ENCODE measurements at places on chromosomes 3 and 15. TPM values are rescaled to one million over a fixed set of nuclear protein-coding genes. Genes with fewer than 3 reads are reported as not detected.

The MGLL gene
- 47.5 TPM for polyA plus RNA-seq

The TMEM158 gene
- 15.7 TPM for polyA plus RNA-seq

- no peaks in the 10 kb centered on the region for H3K36me3 ChIP-seq
- H3K4me3 ChIP-seq: no peak overlapping the region
- no peaks in the 10 kb centered on the region for H3K4me1 ChIP-seq
- no peak overlapping the region for H3K27ac ChIP-seq
- DNase-seq: no peak
These were observed 88.8 kb upstream of the SLC24A5 start for GRCh38 chr15:48031973-48032372.

DNA sequence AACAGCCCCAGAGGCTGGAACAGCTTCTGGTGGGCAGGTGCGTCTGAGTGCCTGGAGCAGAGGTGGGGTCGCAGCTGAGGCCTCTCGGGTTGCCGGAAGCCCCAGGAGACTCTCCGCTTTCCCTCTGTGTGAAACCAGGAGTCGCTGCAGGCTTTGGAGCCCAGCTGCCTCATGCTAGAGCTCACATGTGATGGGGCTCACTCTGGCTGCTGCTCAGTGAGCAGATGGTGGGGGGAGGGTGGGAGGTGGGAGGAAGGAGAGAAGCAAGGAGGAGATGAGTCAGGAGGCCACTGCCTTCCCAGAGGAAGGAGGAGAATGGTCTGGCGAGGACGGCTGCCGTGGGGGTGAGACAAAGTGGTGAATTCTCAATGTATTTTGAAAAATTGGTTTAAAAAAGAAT is 290.1 kb upstream of the CHRNA7 start:
- H3K36me3 ChIP-seq: no peaks in the 10 kb centered on the region
- no peak overlapping the region for H3K4me3 ChIP-seq
- no peaks in the 10 kb centered on the region for H3K4me1 ChIP-seq
- H3K27ac ChIP-seq: no peak overlapping the region

GRCh38 chr3:29241855-29242254 is 39.0 kb upstream of the RBMS3 start:
- no peak overlapping the region for H3K4me3 ChIP-seq
- H3K27ac ChIP-seq: no peak overlapping the region
- no peaks in the 10 kb centered on the region for H3K27me3 ChIP-seq

DNA sequence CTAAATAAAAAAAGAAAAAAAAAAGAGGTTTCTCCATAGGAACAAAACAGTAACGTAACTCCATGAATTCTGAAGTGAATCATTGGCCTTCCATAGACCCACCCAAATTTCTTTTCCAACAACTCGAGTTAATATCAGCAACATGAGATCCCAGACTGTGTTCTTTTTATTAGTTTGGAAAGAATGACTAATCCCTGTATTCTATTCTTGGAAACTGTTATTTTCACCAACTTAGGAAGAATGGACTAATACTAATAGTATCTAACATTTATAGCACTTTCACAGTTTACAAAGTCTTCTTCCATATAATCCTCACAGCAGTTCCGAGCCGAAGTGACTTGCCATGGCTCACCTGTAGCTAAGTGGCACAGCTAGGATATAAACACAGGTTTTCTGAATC is 72.7 kb upstream of the SLC4A7 start:
- no peaks in the 10 kb centered on the region for H3K4me1 ChIP-seq
- H3K36me3 ChIP-seq: no peaks in the 10 kb centered on the region
- peaks cover 2% of the 10 kb centered on the region for H3K27me3 ChIP-seq
- no peak overlapping the region for H3K4me3 ChIP-seq
- no peak for DNase-seq

GRCh38 chr15:60358935-60359682 is 38.7 kb downstream of the ANXA2 start:
- H3K4me3 ChIP-seq: peak overlapping the region; percentile 42
- DNase-seq: no peak
- H3K36me3 ChIP-seq: peaks cover 100% of the 10 kb centered on the region
- H3K27ac ChIP-seq: peak overlapping the region; percentile 87
- no peaks in the 10 kb centered on the region for H3K27me3 ChIP-seq
- H3K4me1 ChIP-seq: peaks cover 49% of the 10 kb centered on the region

DNA sequence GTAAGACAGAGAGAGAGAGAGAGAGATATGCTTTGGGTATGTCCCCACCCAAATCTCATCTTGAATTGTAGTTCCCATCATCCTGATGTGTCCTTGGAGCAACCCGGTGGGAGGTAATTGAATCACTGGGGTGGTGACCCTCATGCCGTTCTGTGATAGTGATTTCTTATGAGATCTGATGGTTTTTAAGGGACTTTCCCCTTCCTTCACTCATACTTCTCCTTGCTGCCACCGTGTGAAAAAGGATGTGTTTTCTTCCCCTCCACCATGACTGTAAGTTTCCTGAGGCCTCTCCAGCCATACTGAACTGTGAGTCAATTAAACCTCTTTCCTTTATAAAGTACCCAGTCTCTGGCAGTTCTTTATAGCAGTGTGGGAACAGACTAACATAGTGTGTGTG is 60.3 kb downstream of the EOMES start:
- H3K36me3 ChIP-seq: no peaks in the 10 kb centered on the region
- H3K4me1 ChIP-seq: no peaks in the 10 kb centered on the region
- H3K27me3 ChIP-seq: no peaks in the 10 kb centered on the region
- no peak for DNase-seq
- no peak overlapping the region for H3K27ac ChIP-seq
- no peak overlapping the region for H3K4me3 ChIP-seq
